ENCODE measurements at places on chromosomes 2 and 18.

GRCh38 chr2:114286438-114286837 is 156.0 kb upstream of the DPP10 start:
- no peak for DNase-seq

DNA sequence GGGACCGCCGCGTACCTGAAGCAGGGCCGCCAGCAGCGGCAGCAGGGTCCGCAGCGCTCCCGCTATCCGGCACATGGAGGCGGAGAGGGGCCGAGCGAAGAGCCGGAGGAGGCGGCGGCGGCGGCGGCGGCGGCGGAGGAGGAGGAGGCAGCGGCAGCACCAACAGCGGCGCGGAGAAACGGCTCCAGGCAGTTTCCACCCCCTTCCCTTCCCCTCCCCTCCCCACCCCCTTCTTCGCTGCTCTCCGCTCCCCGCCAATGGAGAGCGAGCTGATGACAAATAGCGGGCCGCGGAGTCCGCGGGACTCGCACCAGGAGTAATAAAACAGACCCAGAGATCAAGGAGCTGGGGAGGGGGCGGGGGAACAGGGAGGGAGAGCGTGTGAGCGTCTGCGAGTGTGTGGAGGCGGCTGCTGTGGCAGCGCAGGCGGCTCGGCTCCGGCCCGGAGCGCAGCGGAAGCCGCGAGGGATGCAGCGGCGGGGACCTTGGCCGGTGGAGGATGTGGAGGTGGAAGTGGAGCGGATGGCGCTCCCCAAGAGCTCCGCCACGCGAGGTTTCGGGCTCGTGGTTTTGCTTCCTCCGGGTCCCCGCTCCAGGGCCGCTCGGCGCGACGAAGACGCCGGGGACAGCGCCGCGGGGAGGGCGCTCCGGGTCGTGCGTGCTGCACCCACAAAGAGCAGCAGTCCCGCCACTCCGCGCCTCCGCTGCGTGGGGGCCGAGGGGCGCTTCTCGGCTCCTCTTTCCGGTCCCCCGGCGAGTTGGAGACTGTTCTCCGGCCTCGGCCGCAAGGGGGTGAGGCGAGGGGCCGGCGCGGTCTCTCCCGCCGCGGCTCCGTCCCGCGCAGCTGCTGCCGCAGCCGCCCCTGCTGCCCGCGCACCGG is at the start of gene CDH2:
Gene CDH2, minus strand, starts transcription at position 183 of the 880 bp plus-strand sequence. Its CDS starts 108 bp downstream, at position 75.
- peak; percentile 90 for DNase-seq

GRCh38 chr2:108911807-108912628 is 77.0 kb downstream of the EDAR start:
- DNase-seq, result no peak

GRCh38 chr2:100976645-100977391 is 25.3 kb upstream of the RPL31 start:
- no peak for DNase-seq

GRCh38 chr2:71882236-71882946 is 265.3 kb downstream of the CYP26B1 start:
- no peak for DNase-seq
